ENCODE measurements at places on chromosomes 6 and 20.

GRCh38 chr6:34484899-34485298, 19.0 kb downstream of the PACSIN1 start:
- DNase-seq, result peak; percentile 62

GRCh38 chr6:91970700-91971099, 1383.8 kb upstream of the MAP3K7 start:
- DNase-seq, result no peak

DNA sequence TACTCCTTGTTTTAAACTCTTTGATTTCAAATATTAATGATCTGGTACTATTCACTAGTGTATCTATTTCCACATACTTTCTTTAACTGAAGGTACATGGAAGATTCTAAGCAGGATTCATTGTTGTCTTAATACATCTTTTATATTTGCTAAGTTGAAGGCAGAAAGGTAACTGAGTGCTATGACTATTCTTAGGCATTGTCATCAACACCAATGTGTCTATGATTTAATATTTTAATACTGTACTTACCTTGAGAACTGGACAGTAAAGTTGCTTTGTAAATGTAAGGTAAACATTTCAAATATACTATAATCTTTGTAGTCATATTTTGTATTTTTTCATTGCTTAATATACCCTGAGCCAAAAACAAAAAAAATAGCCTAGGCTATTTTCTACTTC, 8.9 kb upstream of the BTBD9 start:
- no peak for DNase-seq

DNA sequence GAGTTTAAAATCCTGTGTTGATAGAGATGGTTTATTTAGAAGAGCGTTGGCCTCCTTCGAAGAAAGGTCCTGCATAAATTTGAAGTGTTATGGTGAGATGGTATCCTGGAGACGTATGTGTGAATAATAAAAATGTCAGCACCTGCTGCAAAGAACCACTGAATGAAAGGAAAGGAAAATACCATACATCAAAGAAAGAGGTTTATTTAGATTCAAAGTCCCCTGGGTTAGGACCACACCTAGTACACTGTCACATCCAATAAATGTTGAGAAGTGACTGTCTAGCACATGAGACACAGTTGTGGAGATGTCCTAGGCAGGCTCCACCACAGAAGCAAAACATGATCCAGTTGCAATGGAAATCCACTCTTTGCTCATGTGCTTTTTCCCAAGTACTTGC, 214.7 kb downstream of the PAX1 start:
- DNase-seq, result no peak

DNA sequence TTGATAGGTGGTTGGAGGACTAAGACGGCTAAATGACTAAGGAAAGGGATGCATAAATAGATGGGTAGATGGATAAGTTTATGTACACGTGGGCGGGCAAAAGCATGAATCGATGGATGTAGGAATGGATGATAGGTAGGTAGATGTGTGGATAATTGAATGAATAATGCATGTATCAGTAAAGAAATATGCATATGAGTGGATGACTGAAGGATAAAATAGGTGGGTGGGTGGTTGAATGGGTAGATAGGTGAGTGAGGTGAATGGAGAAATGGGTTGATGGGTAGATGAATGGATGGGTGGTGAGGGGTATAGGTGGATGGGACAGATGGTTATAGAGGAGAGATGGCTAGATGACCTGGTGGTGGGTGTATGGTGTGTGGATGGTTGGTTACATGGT, 20.2 kb downstream of the SLC12A5 start:
- DNase-seq, result no peak

GRCh38 chr6:15888798-15889772, 226.3 kb upstream of the DTNBP1 start:
- DNase-seq, result no peak

DNA sequence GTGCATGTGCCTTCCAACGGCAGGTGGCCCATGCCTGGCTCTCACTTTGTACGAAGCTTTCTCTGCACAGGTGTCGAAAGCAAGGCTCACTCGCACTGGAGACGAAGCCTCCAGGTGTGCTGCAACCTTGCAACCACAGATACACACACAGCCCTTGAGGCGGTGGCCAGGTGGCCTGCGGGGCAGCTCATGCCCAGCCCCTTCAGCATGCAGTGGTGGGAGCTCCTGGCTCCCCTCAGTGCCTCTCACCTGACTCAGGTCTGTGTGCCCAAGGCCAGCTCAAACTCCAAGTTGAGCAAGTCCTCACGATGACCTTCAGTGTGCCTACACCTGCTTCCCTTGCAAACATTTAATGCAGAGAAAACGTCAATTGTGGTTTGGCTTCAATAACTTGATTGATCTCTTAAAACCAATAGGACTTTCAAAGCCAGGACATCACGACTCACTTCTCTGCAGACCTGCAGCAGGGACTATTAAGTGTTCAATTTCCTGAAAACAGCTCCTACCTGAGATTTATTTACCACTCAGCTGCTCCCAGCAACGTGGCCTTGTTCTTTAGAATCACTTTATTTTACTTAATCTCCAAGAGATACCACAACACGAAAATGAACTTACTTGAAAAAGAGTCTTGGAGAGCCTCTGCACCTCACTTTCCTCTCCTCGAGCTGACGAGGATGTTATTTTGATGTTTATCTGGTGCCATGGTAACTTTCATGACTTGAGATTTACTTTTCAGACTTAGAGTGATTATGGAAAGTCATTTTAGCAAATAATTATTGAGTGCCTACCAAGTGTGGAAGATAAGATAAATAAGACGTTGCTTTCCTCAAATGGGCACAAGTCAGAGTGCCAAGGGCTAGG, 86.3 kb downstream of the SLC22A23 start:
- DNase-seq, result no peak

- no peak for DNase-seq
These were observed 4.2 kb downstream of the TCF19 start for GRCh38 chr6:31162463-31163165.

GRCh38 chr20:35884541-35884865, 69.8 kb downstream of the SCAND1 start:
- DNase-seq, result no peak

DNA sequence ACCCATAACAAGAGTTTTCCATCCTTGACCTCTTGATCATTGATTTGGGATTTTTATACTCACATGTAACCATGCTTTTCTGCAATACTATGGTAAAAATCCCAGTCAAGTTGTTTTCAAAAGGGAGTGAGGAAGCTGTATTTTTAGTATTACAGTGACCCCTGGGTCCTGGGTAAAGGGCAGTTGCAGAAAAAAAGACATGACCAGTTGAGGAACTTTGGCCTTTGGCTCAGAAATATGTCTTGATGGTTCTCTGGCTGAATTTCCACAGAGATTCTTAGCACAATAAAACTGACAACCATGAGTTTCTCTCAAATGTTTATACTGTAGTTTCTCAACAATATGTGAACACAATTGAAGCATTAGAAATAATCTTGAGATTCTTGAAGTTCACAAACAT, 28.6 kb upstream of the PRL start:
- DNase-seq, result no peak

DNA sequence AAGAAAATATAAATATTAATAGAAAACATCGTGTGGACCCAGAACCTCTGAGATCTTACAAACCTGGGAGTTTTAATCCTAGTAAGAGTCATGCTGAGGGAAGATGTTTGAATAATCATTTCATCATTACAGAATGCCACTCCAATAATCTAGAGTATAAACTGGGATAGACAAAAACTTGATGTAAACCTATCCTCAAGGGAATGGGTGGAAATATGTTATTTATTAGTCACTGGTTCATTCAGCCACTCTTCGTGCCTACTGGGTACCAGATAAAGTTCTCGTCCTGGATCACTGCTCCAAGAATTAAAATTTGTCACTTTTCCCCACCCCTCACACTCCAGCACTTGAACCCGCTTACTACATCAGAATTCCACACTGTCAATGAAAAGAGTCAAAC, 7.7 kb downstream of the HLA-B start:
- no peak for DNase-seq
